T-helper 2 cell treated with Interferon-gamma antibody and Interleukin-4, amounts not matched to agents 100 ng/mL and 5 ng/mL, for 36 hours (primary cell): ENCODE measurements at places on chromosomes 3 and 15. TPM values are rescaled to one million over a fixed set of nuclear protein-coding genes. Genes with fewer than 3 reads are reported as not detected.

Gene SCAANT1
- total RNA-seq = not detected in 2 replicates

Gene FAM98B
- 42.3 and 53.4 TPM in 2 replicates for total RNA-seq

Gene SI
- not detected in 2 replicates for total RNA-seq

Gene ICE2
- 65.3 and 70.7 TPM in 2 replicates for total RNA-seq

Gene TMOD3
- 60.5 and 60.8 TPM in 2 replicates for total RNA-seq

Gene PRSS50
- not detected in 2 replicates for total RNA-seq

Gene FMN1
- 0.07 and 0.09 TPM in 2 replicates for total RNA-seq

Gene NANOGP8
- not detected in 2 replicates for total RNA-seq

Gene ERICH6
- total RNA-seq = not detected in 2 replicates

Gene ARF4
- total RNA-seq = 69.6 and 72.9 TPM in 2 replicates

Gene ADAMTS7
- 2.3 and 2.5 TPM in 2 replicates for total RNA-seq

Gene WNT7A
- 0.11 TPM in 1 of 2 replicates, not detected in the other for total RNA-seq

Gene GABRR3
- 0.05 TPM in 2 replicates for total RNA-seq

Gene NRROS
- total RNA-seq = 85.8 and 87.2 TPM in 2 replicates

Gene EPHB3
- 0.05 and 0.14 TPM in 2 replicates for total RNA-seq

Gene SPINK8
- not detected in 2 replicates for total RNA-seq

Gene TUSC7
- total RNA-seq = not detected in 2 replicates

Gene SPATA12
- total RNA-seq = not detected in 2 replicates

Gene IGSF10
- total RNA-seq = not detected in 2 replicates

Gene GPR15
- total RNA-seq = 42.2 and 46.8 TPM in 2 replicates

Gene PLA2G4B
- total RNA-seq = 8.6 and 11.1 TPM in 2 replicates

Gene PLD1
- total RNA-seq = 0.55 and 1.2 TPM in 2 replicates

Gene SLC28A2
- not detected in 2 replicates for total RNA-seq

Gene MAGEL2
- not detected in 2 replicates for total RNA-seq

Gene CFAP100
- not detected in 2 replicates for total RNA-seq

Gene HACL1
- total RNA-seq = 18.7 and 20.8 TPM in 2 replicates

Gene BNC1
- total RNA-seq = not detected in 2 replicates

Gene MKRN3
- total RNA-seq = 1.7 and 1.9 TPM in 2 replicates

Gene PLA2G4E
- not detected in 2 replicates for total RNA-seq

Gene GREM1
- not detected in 2 replicates for total RNA-seq

Gene PLSCR2
- 0.11 TPM in 1 of 2 replicates, not detected in the other for total RNA-seq

Gene RPL22L1
- total RNA-seq = 70.1 and 79.5 TPM in 2 replicates

Gene MOBP
- total RNA-seq = 0.05 TPM in 1 of 2 replicates, not detected in the other

Gene ERC2
- 0.11 and 0.20 TPM in 2 replicates for total RNA-seq

Gene BHLHE40
- total RNA-seq = 167 and 168 TPM in 2 replicates

Gene KIF7
- total RNA-seq = 0.84 and 1.0 TPM in 2 replicates

Gene NEIL1
- total RNA-seq = 1.3 and 2.0 TPM in 2 replicates
